Right hindlimb (tissue), 1 donor: ENCODE measurements at places on chromosomes 5 and 9.

GRCh38 chr5:68898951-68899471, 194.8 kb upstream of the SLC30A5 start:
- DNase-seq = no peak

- no peak for DNase-seq
These were observed 202.7 kb downstream of the RFK start for GRCh38 chr9:76191493-76191892.

DNA sequence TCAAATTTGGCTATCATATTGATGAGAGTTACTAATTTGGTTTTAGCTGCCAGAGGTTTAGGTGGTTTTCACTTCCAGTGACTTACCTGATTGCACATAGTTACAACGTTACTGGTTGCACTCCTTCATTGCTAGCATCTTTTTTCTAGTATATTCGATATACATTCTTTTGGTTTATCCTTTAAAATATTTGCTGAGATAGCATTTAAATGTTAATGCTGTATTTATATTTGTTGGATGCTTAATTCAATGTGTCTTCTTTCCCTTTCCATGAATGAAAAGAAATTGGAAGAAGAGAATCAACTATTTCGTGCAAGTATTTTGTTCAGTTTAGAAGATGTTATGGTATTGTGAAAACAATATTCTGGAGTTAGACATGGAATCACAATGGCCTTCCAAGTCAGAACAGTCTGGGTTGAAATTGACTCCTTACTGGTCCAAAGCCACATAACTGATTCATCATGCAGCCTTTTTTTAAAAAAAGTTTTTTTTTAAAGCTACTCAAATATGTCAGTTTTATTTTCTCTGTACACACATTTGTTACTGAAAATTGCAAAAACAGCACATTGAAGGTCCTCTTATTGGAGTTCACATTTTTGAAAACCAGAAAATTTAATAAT, 2.2 kb downstream of the SPIN1 start:
- no peak for DNase-seq

GRCh38 chr9:137174722-137175293, 3.0 kb upstream of the TMEM210 start:
- DNase-seq = no peak

DNA sequence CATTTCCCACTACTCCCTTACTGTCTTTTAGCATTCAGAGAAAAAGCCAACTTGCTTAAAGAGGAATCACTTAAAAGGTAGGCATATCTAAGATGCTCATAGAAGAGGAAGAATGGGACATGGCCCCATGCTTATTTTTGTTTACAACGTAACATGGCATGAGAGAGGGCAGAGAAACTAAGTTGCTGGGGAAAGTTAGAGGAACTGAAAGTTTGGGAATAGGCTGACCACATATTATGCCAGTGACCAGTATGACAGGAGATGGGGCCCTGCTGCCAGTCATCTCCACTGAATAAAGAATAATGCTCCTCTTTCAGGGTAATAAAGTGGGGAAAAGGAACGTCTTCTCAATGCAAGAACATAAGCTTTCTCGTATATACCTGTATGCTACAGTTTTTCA, 1.9 kb downstream of the PLPP6 start:
- no peak for DNase-seq

DNA sequence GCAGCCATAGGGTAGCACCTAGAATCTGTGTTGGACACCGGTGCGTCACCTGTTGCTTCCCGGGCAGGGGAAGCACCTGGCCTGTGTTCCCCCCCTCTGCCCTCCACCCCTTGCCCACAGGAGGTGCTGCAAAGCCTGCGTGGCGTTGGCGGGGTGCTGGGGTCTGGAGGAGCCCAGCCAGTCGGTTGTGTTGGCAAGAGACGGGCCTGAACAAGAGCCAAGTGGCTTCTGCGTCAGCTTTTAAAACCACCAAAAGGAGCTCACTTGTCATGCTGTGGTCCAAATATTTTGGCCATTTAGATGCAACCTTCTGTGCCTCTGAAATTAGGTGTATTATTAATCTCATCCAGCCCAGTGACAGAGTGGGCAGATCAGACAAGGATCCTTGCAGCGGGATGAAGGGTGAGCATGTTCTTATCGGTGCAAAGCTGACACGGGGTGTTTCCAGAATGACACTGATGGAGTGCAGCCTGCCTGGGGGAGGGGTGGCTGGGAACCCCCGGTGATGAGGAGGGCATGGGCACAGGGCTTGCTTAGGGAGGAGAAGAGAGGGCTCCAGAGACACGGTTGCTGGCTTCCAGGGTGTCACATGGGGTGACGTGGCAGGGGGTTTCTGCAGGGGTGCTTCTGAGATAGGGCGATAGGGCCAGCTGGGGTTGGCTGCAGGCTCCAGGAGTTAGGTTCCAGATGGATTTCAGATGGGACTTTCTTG, 9.7 kb upstream of the RXRA start:
- peak; percentile 63 for DNase-seq

- no peak for DNase-seq
These were observed 53.7 kb upstream of the TEX48 start for GRCh38 chr9:114735704-114736103.

DNA sequence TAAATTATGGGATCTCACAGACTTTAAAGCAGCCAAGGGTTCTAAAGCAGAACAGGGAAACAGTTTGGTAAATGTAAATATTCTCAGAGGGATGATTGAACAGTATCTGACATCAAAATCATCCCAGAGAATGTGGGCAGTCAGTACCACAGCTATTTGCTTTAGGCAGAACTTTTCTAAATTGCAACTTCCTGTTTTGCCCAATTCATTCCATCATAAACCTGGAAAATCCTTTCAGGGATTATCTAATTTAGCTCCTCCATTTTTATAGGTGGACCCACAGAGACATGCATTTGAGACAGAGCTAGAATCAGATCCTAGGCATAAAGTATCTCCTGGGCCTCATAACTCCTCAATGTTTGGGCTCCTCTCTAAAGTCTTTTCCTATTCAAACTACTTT, 12.4 kb downstream of the NR6A1 start:
- DNase-seq = no peak
